M059J (cell line): ENCODE measurements at places on chromosomes 5 and 9. TPM values are rescaled to one million over a fixed set of nuclear protein-coding genes. Genes with fewer than 3 reads are reported as not detected.

DNA sequence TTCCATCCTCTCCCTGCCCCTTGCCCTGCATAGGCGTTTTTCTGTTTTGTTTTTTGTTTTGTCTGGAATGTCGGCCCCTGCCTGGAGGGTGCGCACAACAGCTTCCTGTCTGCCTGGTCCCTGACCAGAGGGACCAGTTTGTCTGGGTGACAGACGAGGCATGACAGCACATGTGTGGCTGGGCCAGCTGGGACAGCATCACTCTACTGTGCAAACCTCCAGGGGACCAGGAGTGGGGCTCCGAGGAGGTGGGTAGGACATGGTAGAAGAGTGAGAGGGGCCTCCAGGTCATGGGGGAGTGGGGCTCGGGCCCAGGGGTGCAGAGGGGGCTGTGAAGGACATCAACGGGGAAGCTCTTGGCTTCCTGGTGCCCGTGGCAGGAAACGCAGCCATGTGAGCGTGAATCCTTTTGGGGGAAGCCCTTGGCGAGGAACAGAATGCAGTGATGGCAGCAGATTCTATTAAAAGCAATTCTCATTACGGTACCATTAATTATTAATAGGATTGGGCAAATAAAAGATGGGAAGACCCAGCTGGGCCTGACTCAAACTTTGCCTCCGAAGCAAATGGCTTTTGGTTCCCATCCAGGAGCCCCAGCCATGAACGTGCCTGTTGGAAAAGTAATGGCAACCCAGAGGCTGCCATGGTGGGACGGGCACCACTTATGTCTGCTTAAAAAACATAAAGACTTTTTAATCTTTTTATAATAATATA, 184.4 kb upstream of the IER5L start:
- no peak for DNase-seq

- DNase-seq: no peak
These were observed 395.6 kb upstream of the MPDZ start for GRCh38 chr9:13674926-13675637.

DNA sequence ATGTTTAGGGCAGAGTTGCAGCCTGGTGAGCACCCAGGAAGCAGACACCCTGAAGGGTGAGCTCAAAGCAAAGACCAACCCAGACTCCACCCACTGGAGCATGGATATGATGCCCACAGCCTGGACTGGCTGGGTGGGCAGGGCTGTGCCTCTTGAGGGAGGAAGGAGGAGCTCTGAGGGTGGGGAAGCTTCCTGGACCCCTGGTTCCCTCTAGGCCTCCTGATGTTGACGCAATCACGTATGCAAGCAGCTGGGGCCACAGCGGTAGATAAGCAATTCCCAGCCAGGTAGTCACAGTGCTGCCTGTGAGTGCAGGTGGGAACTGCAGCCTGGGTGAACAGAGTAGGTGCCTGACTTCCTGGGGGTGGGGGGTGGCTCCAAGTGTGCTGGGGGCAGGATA, 271.5 kb downstream of the CDK5RAP2 start:
- no peak for DNase-seq

- DNase-seq: peak; percentile 49
These were observed 1.6 kb downstream of the HINT1 start for GRCh38 chr5:131163276-131164119.

GRCh38 chr5:173329491-173330337, 1.5 kb upstream of the STC2 start:
- peak; percentile 74 for DNase-seq

- no peak for DNase-seq
These were observed 31.1 kb downstream of the PGGT1B start for GRCh38 chr5:115231598-115231997.

GRCh38 chr5:171313481-171314206, 4.6 kb downstream of the TLX3 start:
- no peak for DNase-seq

DNA sequence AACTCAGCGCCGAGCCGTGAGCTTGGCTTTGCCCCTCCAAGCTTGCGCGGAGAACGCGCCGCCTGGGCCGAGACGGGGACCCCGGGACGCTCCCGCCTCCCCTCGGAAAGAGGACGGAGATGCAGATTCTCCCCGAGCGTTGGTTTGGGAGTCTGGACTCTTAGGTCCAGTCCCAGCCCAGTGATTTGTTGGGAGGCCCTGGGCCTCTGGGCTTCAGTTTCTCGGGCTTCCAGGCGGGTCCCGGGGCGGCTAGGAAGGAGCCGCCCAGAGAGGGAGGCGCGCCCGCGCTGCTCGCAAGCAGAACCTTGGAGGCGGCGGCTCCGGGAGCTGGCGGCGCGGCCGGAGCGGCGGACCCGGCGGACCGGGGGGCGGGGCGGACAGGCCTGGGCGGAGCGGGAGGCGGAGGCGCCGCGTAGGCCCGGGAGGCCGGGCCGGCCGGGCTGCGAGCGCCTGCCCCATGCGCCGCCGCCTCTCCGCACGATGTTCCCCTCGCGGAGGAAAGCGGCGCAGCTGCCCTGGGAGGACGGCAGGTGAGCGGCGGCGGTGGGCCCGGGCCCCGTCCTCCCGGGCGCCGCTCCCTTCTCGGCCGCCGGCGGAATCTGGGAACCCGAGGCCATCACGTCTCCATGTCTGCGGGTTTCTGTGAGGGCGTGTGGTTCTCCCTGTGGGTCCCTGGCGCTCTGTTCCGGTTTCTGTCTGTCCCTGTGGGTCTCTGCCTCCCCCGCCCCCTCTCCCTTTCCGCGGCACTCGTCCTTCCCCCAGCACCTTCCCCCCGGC, at the start of gene B4GALT7:
TSS of gene B4GALT7 (plus strand) at position 402 of the 777 bp plus-strand sequence. CDS start at position 481, 79 bp downstream.
- peak; percentile 71 for DNase-seq

- no peak for DNase-seq
These were observed 125.1 kb downstream of the MED10 start for GRCh38 chr5:6253281-6253680.

DNA sequence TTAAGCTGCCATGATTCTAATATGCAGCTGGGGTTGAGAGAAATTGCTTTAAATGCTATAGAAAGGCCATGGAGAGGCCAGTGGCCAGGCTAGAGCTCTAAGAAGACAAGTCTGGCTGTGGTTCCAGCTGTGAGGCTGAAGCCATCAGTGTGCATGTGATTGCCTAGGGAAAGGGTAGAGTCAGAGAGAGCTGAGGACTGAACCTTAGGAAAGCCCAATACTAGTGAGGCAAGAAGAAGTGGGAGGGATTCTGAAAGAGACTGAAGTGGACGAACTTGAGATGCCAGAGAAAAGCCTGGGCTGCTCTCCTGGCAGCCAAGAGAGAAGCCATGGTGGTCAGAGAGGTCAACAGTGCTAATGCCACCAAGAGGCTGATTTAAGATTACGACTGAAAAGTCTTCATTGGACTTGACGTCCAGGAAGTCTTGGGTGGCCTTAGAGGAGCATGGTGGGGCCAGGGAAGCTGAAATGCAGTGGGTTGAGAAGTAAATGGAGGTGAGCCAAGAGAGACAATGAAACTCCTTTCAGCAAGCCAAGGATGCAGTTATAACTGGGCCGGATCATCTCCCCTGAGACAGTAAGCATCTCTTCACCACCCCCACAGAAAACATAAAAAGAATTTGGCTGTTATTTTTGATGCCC, 133.2 kb downstream of the TMEM174 start:
- DNase-seq: no peak

- no peak for DNase-seq
These were observed 61.3 kb downstream of the ANKH start for GRCh38 chr5:14810282-14810681.

Gene WDR36
- total RNA-seq: 25.3 and 39.0 TPM in 2 replicates

Gene SCGB3A2
- not detected in 2 replicates for total RNA-seq

Gene CDH18
- total RNA-seq: 1.9 and 4.1 TPM in 2 replicates

Gene IL3
- total RNA-seq: not detected in 2 replicates

Gene NKD2
- total RNA-seq: 0.17 and 0.32 TPM in 2 replicates
